Tibial nerve (tissue), 4 donors: ENCODE measurements at places on chromosomes 16 and 17. TPM values are rescaled to one million over a fixed set of nuclear protein-coding genes. Genes with fewer than 3 reads are reported as not detected.

GRCh38 chr17:32732900-32733299 lies 144.0 kb downstream of the MYO1D start:
- H3K27me3 ChIP-seq = no peaks in the 10 kb centered on the region
- DNase-seq = no peak
- no peaks in the 10 kb centered on the region for H3K4me1 ChIP-seq

GRCh38 chr16:27383556-27384243 lies 18.3 kb upstream of the IL21R start:
- no peaks in the 10 kb centered on the region for H3K27me3 ChIP-seq
- no peak overlapping the region for H3K27ac ChIP-seq
- H3K4me1 ChIP-seq = no peaks in the 10 kb centered on the region
- H3K36me3 ChIP-seq = no peaks in the 10 kb centered on the region
- DNase-seq = no peak
- H3K4me3 ChIP-seq = no peak overlapping the region

- no peaks in the 10 kb centered on the region for H3K27me3 ChIP-seq
Observed at GRCh38 chr17:33106525-33107165, 115.0 kb downstream of the SPACA3 start.

GRCh38 chr16:53576210-53576609 lies 73.2 kb upstream of the AKTIP start:
- H3K27ac ChIP-seq = no peak overlapping the region
- DNase-seq = no peak
- no peak overlapping the region for H3K4me3 ChIP-seq
- H3K36me3 ChIP-seq = no peaks in the 10 kb centered on the region
- no peaks in the 10 kb centered on the region for H3K27me3 ChIP-seq
- no peaks in the 10 kb centered on the region for H3K4me1 ChIP-seq

DNA sequence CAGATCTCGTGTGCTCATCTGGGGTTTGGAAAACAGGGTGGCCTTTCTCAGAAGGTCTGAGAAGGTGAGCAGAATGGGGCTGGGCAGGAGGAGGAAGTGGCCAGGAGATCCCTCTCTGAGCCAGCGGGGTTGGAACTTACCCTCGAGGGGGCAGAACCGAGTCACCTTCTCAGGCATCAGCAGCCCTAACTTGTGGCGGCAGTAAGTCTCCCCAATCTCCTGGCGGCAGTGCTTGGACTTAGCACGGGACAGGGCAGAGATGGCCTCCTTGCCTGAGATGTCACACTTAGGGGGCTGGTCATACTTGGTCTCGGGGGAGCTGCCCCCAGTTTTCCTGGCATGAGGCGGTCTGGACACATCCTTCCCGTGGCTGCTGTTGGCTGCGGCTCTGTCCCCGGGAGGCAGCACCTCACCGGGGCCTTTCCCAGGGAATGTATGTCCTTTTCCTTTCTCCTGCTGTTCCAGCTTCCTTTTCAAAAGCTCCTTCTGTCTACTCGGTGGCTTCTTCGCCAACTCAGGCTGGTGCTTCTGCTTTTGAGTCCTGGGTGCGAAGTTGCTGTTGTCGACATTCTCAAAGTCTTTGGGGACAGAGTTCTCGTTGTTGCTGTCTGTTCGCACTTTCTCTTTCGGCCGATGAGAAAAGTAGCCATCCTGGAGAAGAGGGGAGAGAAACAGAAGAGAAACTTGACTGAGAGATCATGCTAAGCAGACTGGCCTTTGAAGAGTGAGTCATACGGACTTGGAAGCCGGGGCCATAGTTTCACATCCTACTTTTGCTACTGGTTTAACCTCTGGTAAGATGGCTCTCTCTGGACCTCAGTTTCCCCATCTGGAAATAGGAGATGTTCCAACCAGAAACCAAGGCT lies 211.7 kb downstream of the XYLT1 start:
- H3K4me3 ChIP-seq = peak overlapping the region; percentile 11
- DNase-seq = no peak
- H3K27me3 ChIP-seq = no peaks in the 10 kb centered on the region
- H3K4me1 ChIP-seq = no peaks in the 10 kb centered on the region

DNA sequence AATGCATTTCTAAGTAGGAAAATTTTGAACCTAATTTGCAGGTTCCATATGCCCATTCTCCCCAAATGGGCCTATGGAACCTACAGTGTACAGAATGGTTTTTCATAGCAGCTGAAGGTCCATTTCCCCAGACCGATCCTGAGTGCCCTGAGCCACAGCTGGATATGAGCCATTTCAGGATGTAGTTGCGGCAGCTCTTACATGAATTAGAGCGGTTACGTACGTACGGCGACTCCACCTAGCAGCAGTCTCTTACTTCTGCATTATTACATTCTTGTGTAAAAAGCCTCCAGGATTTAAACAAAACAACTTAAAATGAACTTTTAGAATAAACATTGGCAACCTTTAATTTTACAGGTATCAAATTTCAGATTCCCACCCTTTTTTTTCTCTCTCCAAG lies 225.3 kb downstream of the SNX29 start:
- no peak overlapping the region for H3K27ac ChIP-seq
- no peak for DNase-seq
- no peak overlapping the region for H3K4me3 ChIP-seq
- no peaks in the 10 kb centered on the region for H3K36me3 ChIP-seq
- no peaks in the 10 kb centered on the region for H3K27me3 ChIP-seq
- H3K4me1 ChIP-seq = no peaks in the 10 kb centered on the region

- no peak for DNase-seq
- H3K36me3 ChIP-seq = no peaks in the 10 kb centered on the region
- no peak overlapping the region for H3K27ac ChIP-seq
- no peaks in the 10 kb centered on the region for H3K27me3 ChIP-seq
Observed at GRCh38 chr16:86298758-86299134, 211.6 kb upstream of the FOXF1 start.

- no peaks in the 10 kb centered on the region for H3K36me3 ChIP-seq
- no peak overlapping the region for H3K4me3 ChIP-seq
- no peak for DNase-seq
- H3K4me1 ChIP-seq = peaks cover 8% of the 10 kb centered on the region
- no peaks in the 10 kb centered on the region for H3K27me3 ChIP-seq
- no peak overlapping the region for H3K27ac ChIP-seq
Observed at GRCh38 chr16:78510496-78510895, 411.0 kb downstream of the WWOX start.

- H3K4me1 ChIP-seq = no peaks in the 10 kb centered on the region
- H3K27me3 ChIP-seq = no peaks in the 10 kb centered on the region
- H3K27ac ChIP-seq = peak overlapping the region; percentile 32
- DNase-seq = no peak
- no peak overlapping the region for H3K4me3 ChIP-seq
Observed at GRCh38 chr16:51834133-51834532, 683.1 kb upstream of the SALL1 start.

GRCh38 chr16:67356396-67356795 lies 29.8 kb downstream of the LRRC36 start:
- H3K27me3 ChIP-seq = peaks cover 2% of the 10 kb centered on the region
- H3K4me3 ChIP-seq = no peak overlapping the region
- H3K36me3 ChIP-seq = no peaks in the 10 kb centered on the region
- no peak overlapping the region for H3K27ac ChIP-seq

DNA sequence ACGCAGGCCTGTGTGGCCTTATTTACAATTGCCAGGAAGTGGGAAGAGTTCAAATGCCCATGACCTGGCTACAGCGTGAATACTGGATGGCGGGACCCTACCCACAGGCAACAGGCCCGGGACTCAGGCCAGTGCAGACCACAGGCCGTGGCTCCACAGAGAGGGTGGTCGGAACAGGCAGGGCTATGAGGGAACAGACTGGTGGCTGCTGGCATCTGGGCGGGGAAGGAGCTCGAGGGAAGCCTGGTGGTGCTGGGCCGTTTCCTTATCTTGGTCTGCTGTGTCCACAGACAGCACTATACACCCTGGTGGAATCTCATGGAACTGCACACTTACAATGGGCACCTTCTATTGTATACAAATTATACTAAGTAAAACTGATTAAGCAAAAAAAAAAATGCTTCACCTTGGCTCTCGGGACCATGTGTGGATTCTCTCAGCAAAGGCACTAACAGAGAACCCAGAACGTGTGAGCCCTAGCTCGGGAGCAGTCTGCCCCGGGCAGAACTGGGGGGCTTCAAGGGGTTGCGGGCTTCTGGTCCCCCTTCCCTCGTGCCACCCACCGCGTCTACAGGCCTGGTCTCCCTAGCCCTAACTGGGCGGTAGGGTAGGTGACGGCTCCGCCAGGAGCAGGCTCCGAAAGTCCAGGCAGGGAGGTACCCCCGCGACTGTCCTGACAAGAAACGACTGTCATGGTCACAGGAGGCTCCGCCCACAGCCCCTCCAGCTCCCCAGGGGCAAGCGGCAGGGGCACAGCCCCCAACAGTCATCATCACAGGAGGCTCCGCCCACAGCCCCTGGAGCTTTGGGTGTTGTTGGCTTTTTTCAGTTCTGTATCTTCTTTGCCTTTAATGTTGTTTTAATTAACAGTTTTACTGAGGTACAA lies 21.8 kb downstream of the CEP131 start:
- H3K36me3 ChIP-seq = no peaks in the 10 kb centered on the region
- H3K4me1 ChIP-seq = no peaks in the 10 kb centered on the region
- H3K27ac ChIP-seq = no peak overlapping the region

DNA sequence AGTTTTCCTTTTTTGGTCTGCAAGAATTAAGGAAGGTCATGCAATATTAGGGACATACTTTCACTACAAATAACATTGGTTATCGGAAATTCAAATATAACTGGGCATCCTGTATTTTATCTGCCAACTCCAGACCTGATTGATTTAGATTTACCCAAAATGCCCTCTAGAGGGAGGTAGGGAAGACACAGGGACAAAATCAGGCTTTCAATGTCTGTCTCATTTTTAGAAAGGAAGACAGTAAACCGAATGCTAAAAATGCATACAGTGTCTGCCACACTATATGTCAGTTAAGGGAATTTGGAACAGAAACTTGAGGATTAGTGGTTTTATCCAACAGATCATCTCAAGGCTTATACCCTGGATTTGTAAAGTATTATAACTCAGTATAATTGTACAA lies 161.7 kb upstream of the SOX9 start:
- no peaks in the 10 kb centered on the region for H3K4me1 ChIP-seq
- no peaks in the 10 kb centered on the region for H3K27me3 ChIP-seq
- H3K27ac ChIP-seq = no peak overlapping the region
- H3K4me3 ChIP-seq = no peak overlapping the region

GRCh38 chr17:40963838-40964237 lies 2.9 kb downstream of the KRT39 start:
- H3K27ac ChIP-seq = no peak overlapping the region
- H3K4me3 ChIP-seq = no peak overlapping the region
- no peak for DNase-seq
- no peaks in the 10 kb centered on the region for H3K4me1 ChIP-seq

- no peak overlapping the region for H3K4me3 ChIP-seq
- peaks cover 94% of the 10 kb centered on the region for H3K36me3 ChIP-seq
- H3K27me3 ChIP-seq = no peaks in the 10 kb centered on the region
- DNase-seq = no peak
Observed at GRCh38 chr16:16122264-16122663, 101.0 kb downstream of the ABCC6 start.

Gene MAF
- 75.3 TPM for total RNA-seq

Gene SPN
- 1.1 TPM for total RNA-seq

Gene CACNB1
- total RNA-seq = 18.8 TPM

Gene TERB1
- not detected for total RNA-seq

Gene CXCL16
- total RNA-seq = 27.3 TPM

Gene TNS4
- not detected for total RNA-seq

Gene IQCK
- total RNA-seq = 51.3 TPM
